ENCODE measurements at places on chromosomes 2 and 18.

DNA sequence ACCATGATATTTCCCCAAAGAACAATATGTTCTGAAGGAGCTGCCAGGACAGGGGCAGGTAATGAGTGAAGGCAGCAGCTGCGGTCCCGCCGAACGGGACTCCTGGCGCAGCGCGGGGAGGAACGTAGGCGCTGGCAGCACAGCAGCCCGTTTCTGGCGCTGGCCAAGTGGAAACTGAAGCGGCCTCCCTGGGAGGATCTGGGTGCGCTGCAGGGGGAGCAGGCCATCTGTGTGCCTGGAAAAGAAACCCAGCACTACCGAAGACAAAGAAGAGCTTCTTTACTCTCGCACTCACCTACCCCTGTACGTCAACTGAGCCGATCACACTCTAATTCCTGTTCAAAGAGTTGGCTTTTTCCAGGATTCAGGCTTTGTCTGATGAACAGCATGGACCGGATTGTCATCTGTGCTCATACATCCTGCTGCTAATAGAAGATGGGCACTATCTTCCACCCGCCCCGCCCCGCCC, 11.8 kb downstream of the G6PC2 start:
- DNase-seq: no peak

DNA sequence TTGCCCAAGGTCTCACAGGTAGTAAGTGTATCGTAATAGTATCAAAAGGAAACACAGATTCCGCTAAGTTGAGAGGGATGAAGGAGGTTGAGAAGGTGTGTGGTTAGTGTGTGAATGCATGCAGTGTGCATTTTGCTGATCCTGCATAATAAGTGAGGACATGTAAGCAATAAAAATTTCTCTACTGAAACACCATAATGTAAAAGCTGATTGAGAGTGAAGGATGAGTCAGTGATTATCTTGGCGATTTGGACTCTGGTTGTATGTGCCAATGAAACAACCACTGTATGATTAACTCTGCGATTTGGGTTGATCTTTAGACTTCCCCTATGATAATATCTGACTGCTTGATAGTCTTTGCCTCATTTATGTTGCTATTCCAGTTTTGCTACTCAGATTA, 16.7 kb upstream of the ADGRF3 start:
- no peak for DNase-seq

DNA sequence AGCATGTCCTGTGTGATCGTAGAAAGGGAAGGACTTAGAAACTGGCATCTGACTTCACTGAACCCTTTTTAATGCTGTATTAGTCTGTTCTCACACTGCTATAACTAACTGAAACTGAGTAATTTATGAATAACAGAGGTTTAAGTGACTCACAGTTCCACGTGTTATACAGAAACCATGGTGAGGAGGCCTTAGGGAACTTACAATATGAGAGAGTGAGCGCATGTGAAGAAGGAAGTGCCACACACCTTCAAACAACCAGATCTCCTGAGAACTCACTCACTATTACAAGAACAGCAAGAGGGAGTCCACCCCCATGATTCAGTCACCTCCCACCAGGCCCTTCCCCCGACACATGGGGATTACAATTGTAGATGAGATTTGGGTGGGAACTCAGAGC, 811.3 kb downstream of the CPS1 start:
- no peak for DNase-seq

DNA sequence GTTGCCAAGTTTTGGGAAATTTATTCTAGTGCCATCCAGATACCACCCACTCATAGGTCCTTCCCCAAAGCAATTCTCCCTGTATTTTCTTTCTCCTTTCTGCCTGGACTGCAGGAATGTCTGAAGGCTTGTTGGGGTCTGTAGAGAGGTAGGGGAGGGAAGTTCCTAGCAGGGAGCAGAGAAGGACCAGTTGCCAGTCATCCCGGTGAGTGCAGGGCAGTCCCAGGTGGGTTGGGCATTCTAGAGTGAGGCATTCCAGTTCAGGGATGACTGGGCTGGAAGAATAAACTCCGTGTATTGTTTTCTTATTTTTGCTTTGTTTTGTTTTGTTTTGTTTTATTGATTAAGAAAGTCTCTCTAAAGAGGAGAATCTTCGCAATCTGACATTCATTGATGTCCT, 58.1 kb downstream of the SPATS2L start:
- DNase-seq: no peak

DNA sequence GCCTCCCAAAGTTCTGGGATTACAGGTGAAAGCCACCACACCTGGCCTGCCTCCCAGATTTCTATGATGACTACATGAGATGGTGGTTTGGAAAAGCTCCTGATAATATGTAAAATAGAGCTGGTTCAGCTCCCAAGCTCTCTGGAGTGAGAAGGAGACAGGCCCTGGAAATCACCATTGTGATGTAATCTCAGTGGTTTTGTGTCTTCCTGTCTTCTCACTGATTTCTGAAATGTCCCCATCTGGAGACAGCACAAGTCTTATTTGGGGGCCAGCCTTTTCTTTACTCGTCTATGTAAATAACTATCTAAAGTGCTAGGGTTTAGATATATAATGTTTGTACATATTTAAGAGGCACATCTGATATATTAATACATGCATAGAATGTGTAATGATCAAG, 64.0 kb downstream of the CCNT2 start:
- DNase-seq: no peak

GRCh38 chr2:73235315-73236028, 1.4 kb downstream of the CCT7 start:
- DNase-seq: no peak

DNA sequence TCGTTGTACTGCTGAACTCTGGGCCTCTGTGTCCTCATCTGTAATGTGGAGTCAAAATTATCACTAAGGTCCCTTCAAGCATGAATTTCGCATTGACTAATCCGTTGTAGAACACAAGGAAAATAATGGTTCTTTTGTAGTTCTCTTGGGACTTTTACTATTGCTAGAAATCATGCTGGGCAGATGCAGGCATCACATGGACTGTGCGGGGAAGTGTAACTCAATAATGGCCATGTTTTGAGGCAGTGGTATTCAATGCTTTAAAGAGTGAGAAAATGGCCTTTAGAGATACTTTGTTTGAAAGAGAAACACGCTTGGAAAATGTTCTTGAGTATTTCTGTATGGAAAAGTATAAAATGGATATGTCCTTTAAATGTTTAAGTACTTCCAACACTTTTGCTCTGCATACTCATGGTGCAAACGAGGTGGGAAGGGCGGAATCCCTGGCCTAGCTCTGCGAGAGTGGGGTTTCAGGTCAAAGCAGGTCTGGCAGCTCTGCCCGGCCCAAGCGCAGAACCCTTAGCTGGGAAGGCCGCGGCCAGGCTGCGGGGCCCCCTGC, 117.3 kb upstream of the MSTN start:
- no peak for DNase-seq

DNA sequence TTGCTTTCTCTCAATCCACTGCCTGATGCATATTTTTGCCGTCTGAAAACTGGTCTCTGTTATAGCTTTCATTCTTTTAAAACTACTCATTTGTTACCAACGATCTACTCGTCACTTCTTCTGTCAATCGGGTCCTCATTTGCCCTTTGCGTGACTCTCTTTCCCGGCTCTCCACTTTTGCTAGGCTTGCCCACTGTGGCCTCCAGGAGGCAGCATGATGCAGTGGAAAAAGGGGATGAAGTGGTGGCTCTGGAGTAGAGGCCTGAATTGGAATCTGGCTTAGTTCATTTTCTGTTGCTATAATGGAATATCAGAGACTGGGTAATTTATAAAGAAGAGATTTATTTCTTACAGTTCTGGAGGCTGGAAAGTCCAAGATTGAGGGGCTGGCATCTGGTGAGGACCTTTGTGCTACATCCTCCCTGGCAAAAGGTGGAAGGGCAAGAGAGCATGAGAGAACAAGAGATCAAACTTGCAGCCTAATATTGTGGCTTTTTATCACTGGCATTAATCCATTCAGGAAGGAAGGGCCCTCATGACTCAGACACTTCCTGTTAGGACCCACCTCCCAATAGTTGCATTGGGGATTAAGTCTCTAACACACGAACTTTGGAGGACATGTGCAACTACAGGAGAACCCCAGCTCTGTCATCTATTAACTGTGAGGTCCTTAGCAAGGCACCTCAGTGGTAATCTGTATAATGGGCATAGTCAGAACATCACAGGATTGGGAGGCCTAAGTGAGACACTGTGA, 15.4 kb downstream of the GDF7 start:
- DNase-seq: no peak

- DNase-seq: no peak
Observed at GRCh38 chr2:27823135-27823534, 51.6 kb downstream of the MRPL33 start.

DNA sequence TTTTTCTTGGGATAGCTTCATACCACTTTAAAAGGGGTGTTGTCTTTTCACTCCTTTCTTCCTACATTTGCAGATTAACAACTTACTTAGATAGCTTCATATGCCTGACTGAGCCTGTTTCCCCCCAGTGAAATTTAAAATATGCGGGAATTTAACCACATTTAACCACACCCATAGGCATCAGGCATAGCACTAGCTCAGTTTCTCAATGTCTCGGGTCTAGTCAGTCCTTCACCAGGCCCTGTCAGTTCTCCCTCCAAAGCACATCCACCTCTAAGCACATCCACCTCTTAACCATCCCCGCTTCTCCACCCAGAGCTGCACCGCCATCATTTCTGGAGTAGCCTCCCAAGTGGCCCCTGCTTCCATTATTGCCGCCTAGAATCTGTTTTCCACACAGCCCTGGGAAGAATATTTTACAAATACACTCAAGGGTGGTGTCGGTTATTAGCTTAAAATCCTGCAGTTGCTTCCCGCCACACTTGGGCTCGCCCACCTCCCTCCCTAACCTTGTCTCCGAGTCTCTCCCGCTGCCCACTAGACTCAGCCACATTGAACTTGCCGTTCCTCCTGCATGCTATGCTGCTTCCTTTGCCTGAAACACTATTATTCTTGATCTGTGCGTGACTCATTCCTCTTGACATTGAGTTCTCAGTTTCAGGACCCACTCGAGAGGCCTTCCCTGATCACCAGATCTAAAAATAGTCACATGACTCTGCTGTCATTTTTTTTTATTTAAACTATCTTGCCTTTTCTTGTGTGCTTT, 68.3 kb downstream of the SPTBN1 start:
- no peak for DNase-seq

DNA sequence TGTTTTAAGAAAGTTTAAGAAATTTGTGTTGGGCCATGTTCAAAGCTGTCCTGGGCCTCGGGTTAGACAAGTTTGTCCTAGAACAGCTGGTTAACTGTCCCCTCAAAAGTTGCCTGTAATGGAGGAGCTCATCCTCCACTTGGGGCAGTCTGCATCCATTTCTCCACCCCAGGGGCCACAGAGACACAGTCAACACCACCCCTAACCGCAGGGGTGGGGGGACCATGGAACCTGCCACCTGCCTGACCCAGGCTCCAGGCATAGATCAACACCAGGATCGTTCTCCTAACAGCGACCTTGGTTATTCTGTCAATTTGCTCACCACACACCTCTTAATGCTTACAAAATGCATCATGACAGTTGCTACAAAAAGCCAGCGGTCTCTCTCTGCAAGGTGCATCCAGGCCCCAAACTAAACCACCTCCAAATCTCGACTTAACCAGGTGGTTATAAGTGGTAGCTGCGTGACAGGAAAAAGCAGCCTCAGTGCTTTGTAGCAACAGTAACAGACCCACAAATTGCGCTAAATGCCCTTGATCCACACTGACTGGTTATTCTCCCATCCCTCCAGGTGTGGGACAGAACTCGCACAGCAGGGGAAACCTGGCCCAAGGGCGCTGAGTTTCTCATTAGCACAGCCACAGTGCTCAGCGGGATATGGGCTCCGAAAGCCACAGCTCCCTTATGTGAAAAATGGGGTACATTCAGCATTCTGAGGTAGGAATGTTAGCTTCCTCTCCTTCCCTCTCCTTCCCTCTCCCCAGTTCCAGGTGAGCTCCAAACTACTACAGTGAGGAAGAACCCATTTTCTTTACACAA, 48.0 kb downstream of the HDLBP start:
- no peak for DNase-seq

GRCh38 chr2:160453111-160453820, 40.3 kb downstream of the RBMS1 start:
- no peak for DNase-seq

GRCh38 chr2:71704688-71705087, 251.3 kb downstream of the DYSF start:
- no peak for DNase-seq

- no peak for DNase-seq
Observed at GRCh38 chr18:58525517-58525916, 103.4 kb downstream of the ALPK2 start.

All from forelimb muscle (tissue), 1 donor.